ENCODE measurements at places on chromosomes 12 and 14. TPM values are rescaled to one million over a fixed set of nuclear protein-coding genes. Genes with fewer than 3 reads are reported as not detected.

PPP4R4 gene
- total RNA-seq = 19.2 TPM

PRH2 gene
- total RNA-seq = not detected

CEBPE gene
- total RNA-seq = 0.34 TPM

LHX5 gene
- not detected for total RNA-seq

KERA gene
- not detected for total RNA-seq

KLHL33 gene
- not detected for total RNA-seq

RDH5 gene
- 5.1 TPM for total RNA-seq

CDK2 gene
- 121 TPM for total RNA-seq

BBOF1 gene
- total RNA-seq = 1.0 TPM

GRCh38 chr14:95362138-95362494 lies 42.4 kb upstream of the CLMN start:
- DNase-seq = no peak

GRCh38 chr14:103606963-103607668 lies 21.9 kb upstream of the KLC1 start:
- peak; percentile 81 for DNase-seq

- DNase-seq = no peak
These were observed 177.3 kb downstream of the SLC15A5 start for GRCh38 chr12:16100206-16100605.

GRCh38 chr12:95532851-95533250 lies 18.4 kb downstream of the USP44 start:
- DNase-seq = peak; percentile 33

DNA sequence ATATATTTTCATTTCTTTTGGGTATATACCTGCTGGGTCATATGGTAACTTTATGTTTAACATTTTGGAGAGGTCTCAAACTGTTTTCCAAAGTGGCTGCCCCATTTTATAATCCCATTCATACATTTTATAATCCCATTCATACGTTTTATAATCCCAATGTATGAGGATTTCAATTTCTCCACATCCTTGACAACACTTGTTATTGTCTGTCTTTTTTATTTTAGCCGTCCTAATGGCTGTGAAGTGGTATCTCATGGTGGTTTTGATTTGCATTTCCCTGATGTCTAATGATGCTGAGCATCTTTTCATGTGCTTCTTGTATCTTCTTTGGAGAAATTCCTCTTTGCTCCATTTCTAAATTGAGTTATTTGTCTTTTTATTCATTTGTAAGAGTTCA lies 6.7 kb upstream of the CFL2 start:
- no peak for DNase-seq

DNA sequence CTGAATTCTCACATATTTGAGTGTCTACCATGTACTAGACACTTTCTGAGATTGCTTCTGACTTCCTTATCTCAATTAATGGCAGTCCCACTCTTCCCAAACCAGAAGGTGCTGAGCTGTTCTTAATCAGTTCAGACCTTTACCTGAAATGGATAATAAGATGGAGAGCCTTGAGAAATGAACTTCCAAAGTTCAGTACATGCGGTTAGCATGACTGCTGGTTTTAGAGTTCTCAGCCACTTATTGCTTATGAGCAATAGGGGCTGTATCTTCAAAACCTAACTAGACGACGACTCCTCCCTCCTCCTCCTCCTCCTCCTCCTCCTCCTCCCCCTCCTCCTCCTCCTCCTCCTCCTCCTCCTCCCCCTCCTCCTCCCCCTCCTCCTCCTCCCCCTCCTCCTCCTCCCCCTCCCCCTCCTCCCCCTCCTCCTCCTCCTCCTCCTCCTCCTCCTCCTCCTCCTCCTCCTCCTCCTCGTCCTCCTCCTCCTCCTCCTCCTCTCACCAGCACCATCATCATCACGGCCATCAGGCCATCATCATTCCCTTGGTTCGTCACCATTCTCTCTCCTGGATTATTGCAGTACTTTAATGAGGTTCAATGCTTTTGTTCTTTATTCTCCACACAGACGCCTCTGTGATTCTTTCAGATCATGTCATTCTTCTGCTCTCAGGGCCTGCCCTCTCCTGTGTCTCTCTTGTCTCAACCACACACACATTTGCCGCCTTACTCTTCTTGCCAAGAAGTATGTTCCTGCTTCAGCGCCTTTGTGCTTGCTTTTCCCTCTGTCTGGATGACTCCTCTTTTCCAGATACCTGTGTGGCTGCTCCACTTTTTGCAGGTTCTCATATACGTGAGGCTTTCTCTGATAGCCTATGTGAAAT lies 2.7 kb downstream of the PCNX1 start:
- peak; percentile 34 for DNase-seq

- DNase-seq = no peak
These were observed 913.6 kb downstream of the GALC start for GRCh38 chr14:87079416-87079815.

- DNase-seq = no peak
These were observed 463.9 kb upstream of the ATP2B1 start for GRCh38 chr12:90172524-90172923.

DNA sequence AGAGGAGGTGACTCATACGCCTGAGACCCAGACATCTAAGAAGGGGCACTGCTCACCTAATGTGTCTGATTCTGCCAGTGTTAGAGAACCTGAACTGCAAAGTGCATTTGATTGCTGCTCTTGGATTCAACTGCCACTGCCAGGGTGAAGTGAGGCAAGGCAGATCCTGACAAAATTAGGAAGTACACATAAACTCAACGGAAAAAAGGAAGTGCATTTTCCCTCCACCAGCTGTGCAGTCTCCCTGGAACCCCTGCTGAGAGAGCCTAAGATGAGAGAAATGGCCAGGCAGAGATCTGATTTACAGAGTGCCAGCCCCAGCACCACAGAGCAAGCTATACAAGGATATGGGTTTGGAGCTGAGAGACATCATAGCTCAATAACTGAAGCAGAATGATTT lies 215.3 kb downstream of the SEC23A start:
- DNase-seq = no peak

DNA sequence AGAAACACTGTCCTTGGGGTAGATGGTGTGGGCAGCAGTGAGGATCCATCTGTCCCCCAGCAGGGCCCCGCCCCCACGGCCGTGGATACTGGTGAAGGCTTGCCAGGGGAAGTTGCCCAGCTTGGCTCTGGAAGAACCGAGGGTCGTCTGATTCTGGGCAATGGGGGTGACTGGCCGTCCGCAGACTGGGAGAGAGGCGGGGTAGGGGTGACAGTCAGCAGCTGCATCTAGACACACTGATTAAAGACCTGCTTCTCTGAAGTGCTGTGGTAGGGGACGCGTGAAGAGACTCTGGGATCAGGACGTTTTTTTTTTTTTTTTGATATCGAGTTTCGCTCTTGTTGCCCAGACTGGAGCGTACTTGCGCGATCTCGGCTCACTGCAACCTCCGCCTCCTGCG lies 4.7 kb upstream of the C1R start:
- DNase-seq = no peak

GRCh38 chr14:35339761-35340406 lies 47.7 kb downstream of the PSMA6 start:
- DNase-seq = no peak

- peak; percentile 66 for DNase-seq
These were observed 24.3 kb upstream of the RCOR1 start for GRCh38 chr14:102568115-102568614.

DNA sequence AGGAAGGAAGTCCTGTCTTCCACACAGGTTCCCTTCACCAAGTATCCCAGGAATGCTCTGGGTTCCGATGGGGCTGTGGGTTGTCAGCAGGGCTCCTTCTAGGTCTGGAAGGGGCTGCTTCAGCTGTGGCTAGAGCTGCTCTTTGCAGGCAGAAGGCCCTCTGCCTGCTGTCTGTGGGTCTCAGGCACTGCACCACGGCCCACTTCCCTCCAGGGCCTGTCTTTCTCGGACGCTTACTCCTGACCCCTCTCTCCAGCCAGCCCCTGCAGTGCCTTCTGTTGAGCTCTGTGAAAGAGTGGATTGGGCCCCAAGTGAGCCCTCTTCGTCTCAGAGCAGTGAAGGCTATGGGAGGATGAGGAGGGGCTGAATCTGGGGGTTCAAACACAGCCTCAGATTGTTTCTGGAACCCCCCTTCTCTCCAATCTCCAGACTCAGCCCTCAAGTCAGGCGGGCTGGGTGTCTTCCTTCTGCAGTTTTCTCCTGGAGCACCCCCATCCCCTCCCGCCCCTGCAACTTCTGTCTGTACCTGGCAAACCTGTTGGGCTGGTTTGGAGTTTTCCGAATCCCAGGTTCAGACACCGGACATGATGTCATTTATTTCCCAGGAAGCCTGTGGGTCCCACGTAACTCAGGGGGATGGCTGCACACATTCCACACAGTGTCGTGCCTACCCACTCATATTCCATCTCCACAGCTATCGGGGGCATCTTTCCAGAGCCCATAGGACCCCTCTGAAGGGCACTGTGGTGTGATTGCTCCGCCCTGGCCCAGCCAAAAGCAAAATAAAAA lies 24.9 kb upstream of the SPPL3 start:
- peak; percentile 21 for DNase-seq

- DNase-seq = no peak
These were observed 9.7 kb downstream of the NCOR2 start for GRCh38 chr12:124557518-124558223.

DNA sequence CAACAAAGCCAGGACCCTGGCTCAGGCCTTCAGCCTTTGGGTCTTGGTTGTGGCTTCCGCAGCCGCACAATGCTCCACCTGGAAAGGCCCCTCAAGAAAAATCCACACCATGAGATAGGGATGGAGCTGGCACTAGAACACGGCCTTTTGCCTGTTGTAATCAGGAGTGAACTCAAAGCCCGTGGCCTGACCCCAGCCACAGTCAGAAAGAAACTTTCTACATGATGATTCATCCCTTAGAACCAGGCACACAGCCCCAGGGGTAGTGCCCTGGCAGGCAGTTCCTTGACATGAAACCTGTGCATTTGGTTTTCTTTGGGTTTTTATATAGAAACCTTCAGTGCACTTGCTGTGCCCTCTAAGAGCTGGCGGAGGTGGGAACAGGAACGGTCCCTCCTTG lies 5.1 kb downstream of the CLMN start:
- DNase-seq = peak; percentile 77

DNA sequence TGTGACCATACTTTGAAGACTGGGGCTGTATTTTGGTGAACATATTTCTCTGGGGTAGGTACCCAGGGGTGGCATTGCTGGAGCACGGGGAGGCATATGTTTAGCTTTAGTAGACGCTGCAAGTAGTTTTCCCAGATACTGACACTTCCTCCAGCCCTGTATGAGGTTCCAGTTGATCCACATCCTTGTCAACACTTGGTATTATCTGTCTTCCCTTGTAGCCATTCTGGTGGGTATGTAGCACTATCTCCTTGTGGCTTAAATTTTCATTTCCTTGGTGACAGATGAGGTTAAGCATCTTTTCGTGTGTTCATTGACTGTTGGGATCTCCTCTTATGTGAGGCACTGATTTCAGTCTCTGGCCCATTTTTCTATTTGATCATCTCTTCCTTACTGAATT lies 179.1 kb downstream of the PHETA1 start:
- DNase-seq = no peak

DNA sequence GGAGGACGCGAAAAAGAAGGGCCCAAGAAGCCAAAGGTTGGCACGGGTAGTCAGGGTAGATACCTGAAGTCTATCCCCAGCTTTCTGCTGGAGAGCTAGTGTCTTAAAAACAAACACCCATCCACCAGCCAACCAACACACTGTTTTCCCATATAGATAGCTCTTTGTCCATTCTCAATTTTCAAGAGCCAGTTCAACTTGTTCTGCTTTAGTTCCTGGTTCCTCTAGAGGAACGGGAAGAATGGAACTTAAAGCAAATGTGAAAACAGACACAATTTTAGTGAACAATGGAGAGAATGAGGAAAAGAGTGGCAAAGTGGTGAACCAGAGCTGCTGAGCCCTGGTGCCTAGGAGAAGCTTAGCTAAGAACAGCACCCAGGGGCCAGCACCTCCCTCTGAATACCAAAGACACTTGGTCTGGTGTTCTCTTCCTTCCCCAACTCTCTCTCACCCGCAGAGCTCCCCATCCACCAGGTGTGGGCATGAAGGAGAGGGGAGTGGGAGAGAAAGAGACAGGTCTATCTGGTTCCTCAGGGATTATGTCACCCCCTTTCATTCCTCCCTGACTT lies 3.8 kb downstream of the NDRG2 start:
- DNase-seq = no peak

- DNase-seq = no peak
These were observed 981.4 kb downstream of the FSCB start for GRCh38 chr14:43525658-43526057.

GRCh38 chr12:55008944-55009585 lies 10.7 kb upstream of the NEUROD4 start:
- DNase-seq = no peak

DNA sequence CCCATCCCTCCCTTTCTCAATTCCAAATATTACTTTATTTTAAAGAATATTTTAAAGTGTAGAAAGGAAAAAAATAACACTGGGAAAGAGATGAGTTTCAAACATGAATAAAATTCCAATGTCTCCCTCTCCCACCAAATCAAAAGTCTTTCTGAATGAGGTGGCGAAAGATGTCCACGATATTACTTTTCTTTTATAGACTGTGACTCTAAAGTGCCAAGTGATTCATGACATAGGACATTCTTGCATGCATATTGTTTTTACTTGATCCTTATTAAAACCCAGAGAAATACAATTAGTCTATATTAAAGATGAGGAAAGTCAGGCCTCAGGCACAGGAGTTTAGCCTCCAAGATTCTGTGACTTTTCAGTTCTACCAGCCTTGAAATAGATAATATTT lies 16.0 kb upstream of the LUM start:
- no peak for DNase-seq

DNA sequence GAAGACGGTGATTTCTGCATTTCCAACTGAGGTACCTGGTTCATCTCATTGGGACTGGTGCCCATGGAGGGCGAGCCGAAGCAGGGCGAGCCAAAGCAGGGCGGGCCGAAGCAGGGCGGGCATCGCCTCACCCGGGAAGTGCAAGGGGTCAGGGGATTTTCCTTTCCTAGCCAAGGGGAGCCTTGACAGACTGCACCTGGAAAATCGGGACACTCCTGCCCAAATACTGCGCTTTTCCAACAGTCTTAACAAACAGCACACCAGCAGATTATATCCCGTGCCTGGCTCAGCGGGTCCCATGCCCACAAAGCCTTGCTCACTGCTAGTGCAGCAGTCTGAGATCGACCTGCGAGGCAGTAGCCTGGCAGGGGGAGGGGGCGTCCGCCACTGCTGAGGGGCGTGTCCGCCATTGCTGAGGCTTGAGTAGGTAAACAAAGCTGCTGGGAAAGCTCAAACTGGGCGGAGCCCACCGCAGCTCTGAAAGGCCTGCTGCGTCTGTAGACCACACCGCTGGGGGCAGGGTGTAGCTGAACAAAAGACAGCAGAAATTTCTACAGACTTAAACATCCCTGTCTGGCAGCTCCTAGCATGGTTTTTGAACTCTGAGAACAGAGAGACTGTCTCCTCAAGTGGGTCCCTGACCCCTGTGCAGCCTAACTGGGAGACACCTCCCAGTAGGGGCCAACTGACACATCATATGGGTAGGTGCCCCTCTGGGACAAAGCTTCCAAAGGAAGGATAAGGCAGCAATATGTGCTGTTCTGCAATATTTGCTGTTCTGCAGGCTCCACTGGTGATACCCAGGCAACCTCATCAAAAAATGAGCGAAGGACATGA lies 77.2 kb downstream of the BAZ1A start:
- no peak for DNase-seq

DNA sequence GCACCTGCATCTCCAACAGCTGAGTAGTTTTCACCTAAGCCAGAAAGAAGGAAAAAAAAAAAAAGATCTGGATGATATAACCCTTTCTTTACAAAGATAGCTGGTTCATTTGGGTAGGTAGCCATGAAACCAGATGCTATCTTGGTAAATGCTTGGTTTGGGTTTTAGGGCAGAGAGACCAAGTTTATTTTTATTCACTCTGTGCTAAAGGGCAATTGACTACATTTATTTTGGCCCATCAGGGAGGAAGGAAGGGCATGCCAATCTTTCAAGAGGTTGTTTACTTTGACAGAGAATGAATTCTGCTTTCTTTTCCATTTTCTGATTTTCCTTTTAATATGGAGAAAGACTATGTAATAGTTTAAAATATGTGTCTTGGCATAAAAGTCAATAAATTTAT lies 91.0 kb downstream of the NTN4 start:
- no peak for DNase-seq
